Liver (tissue), 10 donors: ENCODE measurements at places on chromosomes 1 and 21. TPM values are rescaled to one million over a fixed set of nuclear protein-coding genes. Genes with fewer than 3 reads are reported as not detected.
A peak's percentile ranks its signal among the peaks of the same experiment; 100 is the strongest.

SNIP1 gene
- 7.9 TPM for total RNA-seq

DNA sequence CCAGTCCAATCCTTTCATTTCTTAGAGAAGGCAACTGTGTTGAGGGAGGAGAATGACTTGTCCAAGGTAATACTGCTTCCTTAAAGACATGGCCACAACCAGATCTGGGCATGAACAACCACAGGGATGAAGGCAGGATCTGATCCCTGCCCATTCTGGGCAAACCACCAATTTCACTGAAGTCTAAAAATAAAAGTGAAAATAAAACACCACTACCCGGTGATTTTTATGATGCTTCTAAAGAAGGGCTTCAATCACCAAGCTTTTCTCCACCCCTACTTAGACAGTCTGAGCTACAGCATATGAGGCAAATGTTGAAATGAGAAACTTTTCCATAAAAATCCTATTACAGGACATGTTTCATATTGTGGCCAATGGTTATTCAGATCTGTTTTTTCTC is 133.0 kb downstream of the PTPN14 start:
- H3K4me1 ChIP-seq, result no peaks in the 10 kb centered on the region
- DNase-seq, result no peak
- H3K27ac ChIP-seq, result no peak overlapping the region
- no peak overlapping the region for H3K4me3 ChIP-seq

TCP10L gene
- total RNA-seq, result 1.9 TPM

DNA sequence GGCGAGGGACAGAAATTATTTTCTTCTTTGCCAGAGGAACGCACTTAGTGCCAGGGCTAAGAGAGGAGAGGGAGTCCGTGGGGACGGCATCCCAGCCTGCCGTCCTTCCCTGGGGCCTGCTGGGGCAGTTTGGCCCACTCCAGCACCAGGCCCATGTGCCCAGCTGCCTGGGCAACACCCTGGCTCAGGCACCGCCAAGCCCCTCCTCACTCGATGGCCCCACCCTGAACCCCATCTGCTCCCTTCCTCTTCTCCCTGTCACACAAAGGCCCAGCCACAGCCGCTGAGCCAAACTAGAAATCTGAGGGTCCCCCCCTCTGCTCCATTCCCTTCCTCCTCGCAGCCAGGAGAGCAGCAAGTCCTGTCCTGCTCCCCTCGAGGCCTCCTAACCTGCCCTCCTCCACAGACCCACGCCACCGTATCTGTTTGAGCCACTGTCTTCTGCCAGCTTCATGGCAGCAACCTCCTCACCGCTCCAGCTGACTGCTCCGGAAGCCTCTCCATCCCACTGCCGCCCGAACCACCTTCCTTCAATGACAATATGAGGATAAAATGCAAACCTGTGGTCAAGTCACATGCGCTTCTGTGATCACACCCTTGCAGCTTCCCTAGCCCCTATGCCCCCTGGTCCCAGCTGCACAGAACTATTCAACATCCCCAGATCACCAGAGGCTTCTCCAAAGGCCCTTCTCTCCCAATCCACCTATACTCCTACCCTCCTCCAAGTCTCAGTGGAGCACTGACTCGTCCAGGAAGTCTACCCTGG is 8.4 kb upstream of the TNNI1 start:
- H3K4me1 ChIP-seq, result no peaks in the 10 kb centered on the region
- H3K4me3 ChIP-seq, result no peak overlapping the region
- no peak for DNase-seq
- no peak overlapping the region for H3K27ac ChIP-seq
- no peaks in the 10 kb centered on the region for H3K36me3 ChIP-seq
- H3K27me3 ChIP-seq, result no peaks in the 10 kb centered on the region

SLAMF8 gene
- total RNA-seq, result 1.2 TPM

TCEANC2 gene
- total RNA-seq, result 1.9 TPM

- peak overlapping the region; percentile 36 for H3K4me3 ChIP-seq
- H3K27ac ChIP-seq, result no peak overlapping the region
- H3K36me3 ChIP-seq, result no peaks in the 10 kb centered on the region
- DNase-seq, result no peak
These were observed 2.5 kb downstream of the DR1 start for GRCh38 chr1:93348104-93348728.

GRCh38 chr1:201911826-201912571 is 23.3 kb downstream of the SHISA4 start:
- no peaks in the 10 kb centered on the region for H3K4me1 ChIP-seq
- no peaks in the 10 kb centered on the region for H3K27me3 ChIP-seq
- H3K4me3 ChIP-seq, result no peak overlapping the region

GRCh38 chr1:248805876-248806275 is 19.8 kb downstream of the SH3BP5L start:
- no peak overlapping the region for H3K4me3 ChIP-seq
- no peaks in the 10 kb centered on the region for H3K27me3 ChIP-seq
- H3K36me3 ChIP-seq, result no peaks in the 10 kb centered on the region
- DNase-seq, result no peak
- H3K27ac ChIP-seq, result peak overlapping the region; percentile 2

GRCh38 chr1:198042168-198042567 is 114.6 kb upstream of the NEK7 start:
- no peak overlapping the region for H3K4me3 ChIP-seq
- DNase-seq, result no peak
- H3K36me3 ChIP-seq, result no peaks in the 10 kb centered on the region
- H3K27ac ChIP-seq, result no peak overlapping the region
- H3K4me1 ChIP-seq, result no peaks in the 10 kb centered on the region
- H3K27me3 ChIP-seq, result no peaks in the 10 kb centered on the region
